Stimulated activated CD8-positive, alpha-beta memory T cell treated with anti-CD3 and anti-CD28 coated beads, Interleukin-4, amount 100 ng/mL, for 4 hours (primary cell): ENCODE measurements at places on chromosomes 12 and 14.

GRCh38 chr12:53756300-53757100 lies 4.7 kb upstream of the CISTR start:
- no peak for DNase-seq

DNA sequence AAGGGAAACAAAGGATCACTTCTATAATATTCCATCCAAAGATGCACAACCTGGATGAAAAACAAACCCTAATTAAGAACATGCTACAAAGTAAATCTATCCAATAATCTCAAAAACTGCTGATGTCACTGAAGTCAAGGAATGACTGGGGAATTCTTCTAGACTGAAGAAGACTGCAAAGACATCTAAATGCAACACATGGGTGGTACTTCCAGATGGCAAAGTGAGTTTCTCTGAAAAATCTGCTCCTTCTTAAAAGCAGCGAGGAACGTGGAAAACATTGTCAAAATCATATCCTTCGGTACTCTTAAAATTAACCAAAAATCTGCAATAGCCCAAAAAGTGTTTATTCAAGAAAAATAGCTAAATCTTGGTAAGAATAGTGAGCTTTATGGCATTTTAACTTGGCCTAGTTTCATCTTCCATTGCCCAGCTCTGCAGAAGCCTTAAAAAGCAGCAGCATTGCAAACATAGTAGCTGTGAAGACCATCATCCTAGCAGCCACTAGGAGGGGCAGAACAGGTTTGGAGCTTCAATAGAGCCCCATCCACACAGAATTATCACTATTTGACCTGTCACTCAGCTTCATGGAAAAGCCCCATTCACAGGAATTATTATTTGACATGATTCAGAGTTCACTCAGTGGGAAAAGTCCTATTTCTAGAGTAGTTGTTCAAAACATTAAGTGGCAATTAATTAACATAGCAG lies 7.4 kb downstream of the CLEC14A start:
- DNase-seq = no peak

GRCh38 chr12:50603817-50604639 lies 99.2 kb downstream of the DIP2B start:
- no peak for DNase-seq

DNA sequence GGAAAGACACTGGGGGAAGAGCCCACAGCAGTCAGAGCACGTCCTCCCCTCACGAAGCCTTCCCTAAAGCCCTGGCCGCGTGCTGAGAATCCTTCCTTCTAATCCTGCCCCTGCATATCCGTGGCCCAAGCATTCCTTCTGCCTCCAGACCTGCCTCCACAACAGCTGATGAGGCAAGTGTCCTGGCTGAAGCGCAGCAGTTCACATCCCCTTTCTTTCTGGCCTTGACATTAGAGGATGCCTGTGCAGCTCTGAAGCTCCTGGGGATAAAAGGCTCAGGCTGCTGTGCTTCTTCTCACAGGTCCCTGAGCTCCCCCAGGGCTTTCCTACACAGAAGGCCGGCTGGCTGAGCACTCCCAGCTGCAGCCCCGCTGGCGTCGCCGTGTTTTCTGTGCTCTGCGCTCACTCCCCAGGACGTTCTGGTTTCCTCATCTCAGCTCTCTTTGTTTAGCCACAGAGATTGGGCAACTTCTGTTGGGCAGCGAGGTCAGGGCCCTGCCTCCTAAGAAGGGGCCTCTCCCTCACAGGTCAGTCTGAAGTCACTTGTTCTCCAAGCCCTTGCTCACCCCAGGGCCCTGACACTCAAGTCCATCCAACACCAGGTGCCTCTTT lies 45.8 kb downstream of the NINJ2 start:
- no peak for DNase-seq

GRCh38 chr12:5013266-5013730 lies 30.4 kb upstream of the KCNA5 start:
- DNase-seq = no peak
